ENCODE measurements at places on chromosomes 6 and 20. TPM values are rescaled to one million over a fixed set of nuclear protein-coding genes. Genes with fewer than 3 reads are reported as not detected.

DNA sequence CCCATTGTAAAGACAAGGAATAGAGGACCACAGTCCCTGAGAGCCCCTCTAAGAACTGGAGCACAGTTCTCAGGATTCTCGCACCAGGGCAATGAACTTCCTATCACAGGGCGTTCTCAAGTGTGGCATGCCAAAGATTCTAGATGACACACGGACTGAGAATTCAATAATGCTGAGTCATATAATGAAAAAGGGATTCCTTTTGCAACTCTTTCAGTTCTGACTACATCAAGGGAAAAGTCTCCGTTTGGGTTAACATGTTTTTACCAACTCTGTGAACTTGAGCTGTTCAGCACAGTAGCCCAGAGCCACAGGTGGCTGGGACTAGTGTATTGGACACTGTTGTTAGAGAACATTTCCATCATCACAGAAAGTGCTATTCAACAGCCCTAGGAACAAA, 3.4 kb downstream of the MED20 start:
- peak; percentile 41 for DNase-seq

GRCh38 chr20:59434960-59435359, 134.5 kb downstream of the EDN3 start:
- no peak for DNase-seq

- DNase-seq = no peak
These were observed 34.8 kb downstream of the CDKAL1 start for GRCh38 chr6:20569000-20569610.

OR2H1 gene
- total RNA-seq = not detected

- DNase-seq = no peak
These were observed 116.0 kb upstream of the SLC35B3 start for GRCh38 chr6:8551386-8551785.

DNA sequence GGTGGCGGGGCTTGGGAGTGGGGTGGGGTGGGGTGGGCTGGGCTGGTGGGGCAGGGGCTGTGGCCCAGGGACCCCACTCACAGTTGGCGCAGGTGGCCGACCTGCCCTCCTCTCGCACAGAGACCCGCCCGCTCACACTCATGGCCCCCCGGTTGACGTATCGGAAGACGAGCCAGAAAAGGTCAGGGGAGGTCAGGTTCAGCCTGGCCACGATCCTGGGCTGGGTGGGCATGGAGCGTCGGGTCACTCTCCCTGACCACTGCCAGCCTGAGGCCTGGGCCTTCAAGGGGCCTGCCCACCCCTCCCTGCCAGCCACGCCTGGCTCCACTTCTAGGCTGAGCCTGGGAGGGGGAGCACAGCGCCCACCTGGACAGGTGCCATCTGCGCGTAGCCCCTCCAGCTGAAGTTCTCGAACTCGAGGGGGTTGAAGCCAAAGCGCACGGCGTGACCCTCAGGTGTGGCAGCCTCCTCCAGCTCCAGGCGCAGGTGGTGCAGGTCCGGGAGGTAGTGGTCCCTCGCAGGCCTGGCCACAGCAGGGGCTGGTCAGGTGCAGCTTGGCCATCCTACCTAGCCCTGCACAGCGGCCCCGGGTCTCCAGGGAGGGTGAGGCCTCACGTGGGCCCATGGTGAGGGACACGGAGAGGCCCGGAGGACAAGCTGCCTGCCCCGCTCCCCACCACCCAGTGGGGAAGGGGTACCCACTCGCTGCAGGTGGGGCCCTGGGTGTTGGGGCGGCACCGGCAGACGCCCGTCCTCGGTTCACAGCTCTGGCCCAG, 31.2 kb downstream of the ADRM1 start:
- DNase-seq = no peak

COL11A2 gene
- total RNA-seq = 1.0 TPM

- no peak for DNase-seq
These were observed 322.8 kb upstream of the GJE1 start for GRCh38 chr6:141809901-141810300.

GRCh38 chr6:109096208-109096607, 901 bp downstream of the CEP57L1 start:
- DNase-seq = no peak

GINS1 gene
- total RNA-seq = 31.5 TPM

MTHFD1L gene
- total RNA-seq = 119 TPM

POM121L2 gene
- total RNA-seq = not detected

DNA sequence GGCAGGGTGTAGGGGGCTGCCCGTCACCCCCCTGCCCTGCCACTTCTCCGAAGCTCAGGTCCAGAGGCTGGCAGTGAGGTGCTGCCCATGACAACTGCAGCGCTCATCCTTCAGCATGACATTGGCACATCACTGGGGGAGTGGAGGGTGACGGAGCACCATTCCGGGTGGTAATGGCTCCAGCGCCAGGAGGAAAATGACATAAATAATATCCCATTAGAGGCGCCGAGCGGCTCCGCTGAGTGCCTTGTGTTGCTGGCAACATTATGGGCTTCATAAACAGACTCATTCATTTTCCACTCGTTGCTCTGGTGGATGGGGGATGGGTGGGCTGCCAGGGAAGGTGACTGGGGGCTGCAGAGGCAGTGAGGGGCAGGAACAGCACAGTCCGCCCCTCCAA, 56.9 kb upstream of the CTNNBL1 start:
- DNase-seq = no peak

GRCh38 chr6:106165885-106166485, 79.8 kb downstream of the PRDM1 start:
- DNase-seq = no peak

DNA sequence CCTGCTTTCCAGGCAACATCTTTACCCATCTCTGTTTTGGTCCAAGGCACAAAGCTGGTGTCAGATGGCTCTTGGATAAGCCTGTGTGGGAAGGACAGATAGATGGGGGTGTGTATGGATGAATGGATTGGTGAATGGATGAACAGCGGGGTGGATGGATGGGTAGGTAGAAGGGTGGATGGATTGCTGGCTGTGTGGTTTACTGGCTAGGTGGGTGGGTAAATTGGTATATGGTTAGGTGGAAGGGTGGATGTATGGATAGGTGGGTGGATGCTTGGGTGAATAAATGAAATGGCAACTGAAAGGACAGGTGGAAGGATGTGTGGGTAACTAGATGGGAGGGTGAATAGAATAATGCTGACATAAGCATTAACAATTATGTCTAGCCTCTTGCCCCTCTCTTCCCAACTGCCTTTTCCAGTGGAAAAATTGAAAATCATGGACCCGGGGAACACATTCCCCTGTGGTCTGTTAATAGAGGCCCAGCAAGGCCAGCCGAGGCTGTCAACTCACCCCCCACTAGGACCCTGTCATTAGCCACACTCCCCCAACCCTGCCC, 43.8 kb upstream of the RSPO4 start:
- DNase-seq = no peak

GRCh38 chr6:5997420-5997987, 9.2 kb downstream of the NRN1 start:
- DNase-seq = no peak

- DNase-seq = no peak
These were observed 32.7 kb downstream of the BRPF3 start for GRCh38 chr6:36229223-36229622.

MAS1 gene
- total RNA-seq = not detected

GRCh38 chr6:115717062-115717461, 343.6 kb downstream of the FRK start:
- DNase-seq = no peak

GRCh38 chr6:141403827-141404226, 728.9 kb upstream of the GJE1 start:
- DNase-seq = no peak

- DNase-seq = peak; percentile 71
These were observed 5.2 kb upstream of the NRSN2 start for GRCh38 chr20:341682-342081.

SRSF12 gene
- total RNA-seq = 0.12 TPM

MOG gene
- not detected for total RNA-seq

DNA sequence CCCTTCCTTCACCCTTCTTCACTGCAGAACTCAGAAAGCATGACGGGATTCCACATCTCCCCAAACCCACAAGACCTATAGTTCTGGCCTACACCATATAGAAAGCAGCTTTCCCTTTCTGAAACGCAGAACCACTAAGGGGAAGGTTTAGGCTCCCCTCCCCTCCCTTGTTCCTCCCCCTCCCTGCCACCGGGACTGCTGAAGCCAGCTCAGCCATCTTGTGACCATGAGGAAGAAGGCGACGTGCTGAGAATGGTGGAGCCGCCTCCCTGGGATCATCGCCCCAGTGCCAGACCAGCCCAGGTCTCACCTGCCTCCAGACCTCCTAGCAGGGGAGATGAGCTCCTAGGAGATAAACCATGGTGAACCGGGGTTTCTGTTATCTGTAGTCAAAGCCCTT, 19.6 kb downstream of the SERPINB6 start:
- DNase-seq = no peak

PAK5 gene
- not detected for total RNA-seq

- DNase-seq = no peak
These were observed 71.7 kb upstream of the QKI start for GRCh38 chr6:163342571-163343539.
